Amygdala (tissue), 56 donors: ENCODE measurements at places on chromosomes 3 and 15.

- DNase-seq, result no peak
These were observed 993 bp upstream of the SIAH2 start for GRCh38 chr3:150763841-150764483.

GRCh38 chr15:30954674-30955073 lies 36.8 kb downstream of the MTMR10 start:
- DNase-seq, result no peak

- peak; percentile 81 for DNase-seq
These were observed at the start of gene CRYBG3 for GRCh38 chr3:97821774-97822358. TSS of gene CRYBG3 (plus strand) at chr3:97822011. CDS start at chr3:97822207, 196 bp downstream.

GRCh38 chr3:119311081-119311925 lies 17.1 kb downstream of the ARHGAP31 start:
- no peak for DNase-seq

- no peak for DNase-seq
These were observed 100.5 kb upstream of the RGMA start for GRCh38 chr15:93189561-93189960.

GRCh38 chr3:156620901-156621300 lies 53.5 kb upstream of the TIPARP start:
- DNase-seq, result no peak
